ENCODE measurements at places on chromosomes 13 and 19.
A peak's percentile ranks its signal among the peaks of the same experiment; 100 is the strongest.

DNA sequence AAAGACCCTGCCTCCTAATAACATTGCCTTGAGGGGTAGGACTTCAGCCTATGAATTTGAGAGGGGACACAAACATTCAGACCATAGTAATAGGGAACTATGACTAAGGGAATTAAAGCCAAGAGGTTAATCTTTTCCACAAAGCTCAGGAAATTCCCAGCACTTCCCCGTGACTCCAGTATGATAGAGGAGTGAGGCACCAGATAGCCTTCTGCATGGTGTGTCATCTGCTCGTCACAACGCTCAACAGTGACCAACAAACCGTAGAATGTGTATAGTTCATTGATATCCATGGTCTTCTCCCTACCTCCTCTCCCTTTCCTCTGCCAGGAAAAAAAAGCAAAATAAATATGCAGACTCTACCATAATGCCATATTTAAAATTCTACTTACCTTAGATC is 64.4 kb downstream of the B3GLCT start:
- no peak for DNase-seq

DNA sequence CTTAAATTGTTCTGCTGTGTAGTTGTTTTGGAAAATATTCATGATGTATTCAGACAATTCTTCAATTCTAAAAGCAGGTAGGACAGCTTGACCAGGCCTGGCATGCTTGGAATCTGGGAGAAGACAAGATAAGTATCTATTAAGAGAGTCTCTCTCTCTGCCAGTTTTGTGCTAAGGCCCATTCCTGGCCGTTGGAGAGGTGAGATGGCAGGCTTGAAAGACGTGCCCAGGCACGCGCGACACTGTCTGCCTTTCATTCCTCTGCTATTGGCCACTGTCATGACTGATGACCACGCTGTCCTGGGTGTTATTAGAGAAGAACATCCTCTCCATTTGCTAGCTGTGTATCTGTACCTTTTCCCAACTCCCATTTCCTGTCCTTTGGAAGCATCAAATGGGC is 90.3 kb downstream of the LHFPL6 start:
- DNase-seq: no peak

DNA sequence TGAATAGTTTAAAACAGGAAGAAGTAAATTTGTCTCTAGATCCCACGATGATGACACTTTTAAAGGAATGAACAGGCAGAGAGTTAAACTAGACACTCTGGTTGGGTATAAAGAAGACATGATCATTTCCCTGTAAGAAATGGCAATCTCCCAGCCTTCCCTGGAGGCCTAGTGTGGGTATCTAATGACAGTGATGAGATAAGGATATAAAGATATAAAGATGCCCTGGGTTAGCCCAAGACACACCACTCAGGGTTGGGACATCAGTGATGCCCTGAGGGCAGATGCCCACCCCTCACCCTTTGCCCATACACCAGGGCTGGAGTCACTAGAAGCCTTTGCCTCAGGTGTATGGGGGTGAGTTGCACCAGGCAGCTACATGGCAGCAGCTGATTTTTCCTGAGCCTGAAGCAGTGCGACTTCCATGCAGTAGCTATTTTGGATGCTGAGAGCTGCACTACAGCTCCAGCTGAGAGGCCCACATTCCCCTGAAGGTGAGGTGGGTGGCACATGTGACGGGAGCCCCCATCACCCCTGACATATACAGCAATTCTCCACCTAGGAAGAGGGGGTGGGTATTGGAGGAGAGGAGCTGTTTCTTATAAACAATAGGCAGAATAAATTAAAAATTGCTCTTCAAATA is 177.5 kb downstream of the NDFIP2 start:
- no peak for DNase-seq

GRCh38 chr19:53594811-53595509 is 36.8 kb upstream of the DPRX start:
- DNase-seq: no peak

GRCh38 chr13:110443622-110444225 is 117.8 kb downstream of the RAB20 start:
- DNase-seq: peak; percentile 22

GRCh38 chr19:18541258-18541991 is 1.9 kb downstream of the FKBP8 start:
- no peak for DNase-seq

- DNase-seq: no peak
These were observed 29.0 kb upstream of the C13orf46 start for GRCh38 chr13:114002771-114003321.

- no peak for DNase-seq
These were observed 14.4 kb upstream of the CYP2A7 start for GRCh38 chr19:40896418-40896796.

- DNase-seq: no peak
These were observed 24.6 kb upstream of the CCDC124 start for GRCh38 chr19:17908244-17908643.

- no peak for DNase-seq
These were observed 171.9 kb downstream of the TBC1D4 start for GRCh38 chr13:75309981-75310580.

- DNase-seq: no peak
These were observed 1635.4 kb upstream of the SLC10A2 start for GRCh38 chr13:104701591-104701990.

DNA sequence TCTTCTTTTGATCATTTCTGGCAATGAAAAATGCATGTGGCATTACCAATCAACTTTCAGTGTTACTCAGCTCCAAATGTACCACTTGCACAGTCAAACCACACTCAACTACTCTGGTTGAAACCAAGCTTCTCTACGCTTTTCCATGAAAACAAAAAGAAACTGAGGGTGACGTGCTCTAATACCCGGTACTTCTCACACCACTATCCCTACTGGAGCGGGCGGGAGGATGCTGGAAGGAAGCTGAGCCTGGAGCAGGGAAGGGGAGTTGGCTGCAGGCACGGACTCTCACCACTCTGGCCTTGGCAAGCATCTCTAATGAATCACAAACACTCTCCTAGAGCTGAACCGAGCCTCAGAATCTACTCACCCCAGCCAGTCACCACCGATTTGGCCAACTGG is 48.2 kb downstream of the STK24 start:
- DNase-seq: no peak

DNA sequence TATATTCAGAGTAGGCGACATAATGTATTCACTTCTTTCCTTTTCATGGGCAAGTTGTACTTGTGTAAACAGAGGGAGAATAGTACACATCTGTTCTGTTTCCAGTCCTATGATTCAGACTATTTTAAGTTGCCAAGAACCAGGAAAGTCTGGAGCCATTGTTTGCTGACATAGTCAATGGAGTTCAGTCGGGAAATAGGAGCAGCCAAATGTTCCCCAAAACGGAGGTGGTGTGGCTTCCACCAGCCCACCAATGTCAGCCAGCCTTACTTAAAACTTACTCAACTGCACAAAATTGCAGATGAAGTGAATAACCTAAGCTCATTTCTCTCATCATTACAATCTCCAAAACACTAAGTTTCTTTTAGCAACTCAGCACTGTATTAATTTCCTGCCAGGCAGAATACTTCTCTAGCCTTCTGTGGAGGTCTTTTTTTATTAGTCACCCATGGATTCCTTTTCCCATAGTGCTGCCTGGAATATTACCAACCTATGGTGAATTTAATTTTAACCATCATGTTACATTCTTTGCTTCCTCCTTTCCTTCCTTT is 22.3 kb upstream of the CSNK1A1L start:
- DNase-seq: no peak

- no peak for DNase-seq
These were observed 64.7 kb upstream of the STARD13 start for GRCh38 chr13:33349986-33350826.

- peak; percentile 99 for DNase-seq
These were observed at the start of gene ZNF132 for GRCh38 chr19:58439576-58440554. ZNF132 (minus strand) TSS chr19:58440153; CDS start chr19:58439821, 332 bp downstream.

GRCh38 chr19:4409123-4409933 is 6.9 kb downstream of the CHAF1A start:
- no peak for DNase-seq

- DNase-seq: no peak
These were observed 104.5 kb upstream of the SOX1 start for GRCh38 chr13:111962431-111962891.

DNA sequence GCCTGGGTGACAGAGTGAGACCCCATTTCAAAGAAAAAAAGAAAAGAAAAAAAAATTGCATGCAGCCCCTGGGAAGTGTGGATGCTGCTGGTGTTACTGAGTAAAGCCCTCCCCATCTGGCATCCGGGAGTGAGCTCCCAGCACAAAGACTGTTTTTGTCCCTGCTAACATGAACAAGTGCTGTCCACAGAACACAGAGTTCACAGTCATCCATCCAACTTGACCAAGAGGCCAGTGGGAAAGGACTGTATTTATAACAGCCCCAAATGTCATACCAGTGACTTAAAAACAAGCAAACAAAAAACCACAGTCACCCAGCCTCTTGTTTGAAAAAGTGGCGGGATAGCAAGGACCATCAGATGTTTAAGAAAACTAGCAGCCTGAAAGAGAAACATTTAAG is 10.8 kb downstream of the FBXO17 start:
- DNase-seq: no peak

DNA sequence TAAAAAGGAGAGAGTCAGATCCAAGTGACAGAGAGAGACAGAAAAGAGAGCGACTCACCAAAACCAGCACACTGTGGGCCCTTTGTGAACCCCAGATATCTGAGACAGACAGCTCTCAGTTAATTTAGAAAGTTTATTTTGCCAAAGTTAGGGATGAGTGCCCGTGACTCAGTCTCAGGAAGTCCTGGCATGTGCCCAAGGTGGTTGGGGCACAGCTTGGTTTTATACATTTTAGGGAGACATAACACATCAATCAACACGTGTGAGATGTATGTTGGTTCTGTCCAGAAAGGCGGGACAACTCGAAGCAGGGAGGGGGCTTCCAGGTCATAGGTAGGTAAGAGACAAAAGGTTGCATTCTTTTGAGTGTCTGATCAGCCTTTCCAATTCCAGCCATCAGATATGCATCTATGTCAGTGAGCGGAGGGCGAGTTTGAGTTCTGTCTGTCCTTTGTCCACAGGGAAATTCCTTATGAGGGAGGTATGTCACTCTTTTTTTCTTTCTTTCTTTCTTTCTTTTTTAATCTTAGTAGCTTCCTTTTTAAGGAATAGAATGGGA is 37.2 kb upstream of the ATP11A start:
- no peak for DNase-seq

- no peak for DNase-seq
These were observed 1092.8 kb downstream of the PCDH9 start for GRCh38 chr13:66137384-66137783.

DNA sequence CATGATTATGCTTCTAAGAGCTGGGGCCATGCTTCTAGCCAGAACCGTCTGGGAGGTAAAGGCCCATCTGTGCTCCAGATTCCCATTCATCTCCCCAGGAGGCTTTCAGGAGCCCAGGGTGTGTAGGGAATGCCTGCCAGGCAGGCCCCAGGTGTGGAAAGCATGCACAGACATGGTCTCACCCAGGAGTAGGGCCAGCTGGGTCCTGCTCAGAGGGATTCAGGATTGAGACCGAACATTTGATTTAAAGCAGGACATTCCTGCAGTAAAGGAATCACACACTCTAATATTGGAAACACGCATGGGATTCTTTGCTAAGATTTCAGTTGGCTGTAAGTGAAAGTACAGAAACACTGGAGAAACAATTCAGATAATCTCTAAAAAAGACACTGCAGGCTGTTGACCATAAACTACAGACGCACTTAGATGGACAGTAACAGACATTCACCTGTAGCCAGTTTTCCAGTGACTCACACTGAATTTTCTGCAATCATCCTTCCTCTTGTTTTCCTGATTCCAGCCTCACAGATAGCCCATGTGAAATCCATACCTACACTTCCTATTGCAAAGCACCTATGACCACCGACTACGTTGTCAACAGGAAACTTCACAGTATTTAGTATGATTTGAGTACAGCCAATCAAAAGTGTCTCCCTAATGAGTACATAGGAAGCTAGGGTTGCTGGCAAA is 257.8 kb downstream of the TBC1D4 start:
- DNase-seq: no peak

GRCh38 chr19:38850436-38850975 is 720 bp upstream of the HNRNPL start:
- peak; percentile 100 for DNase-seq

GRCh38 chr19:788983-789700 is 8.1 kb upstream of the PTBP1 start:
- DNase-seq: no peak

DNA sequence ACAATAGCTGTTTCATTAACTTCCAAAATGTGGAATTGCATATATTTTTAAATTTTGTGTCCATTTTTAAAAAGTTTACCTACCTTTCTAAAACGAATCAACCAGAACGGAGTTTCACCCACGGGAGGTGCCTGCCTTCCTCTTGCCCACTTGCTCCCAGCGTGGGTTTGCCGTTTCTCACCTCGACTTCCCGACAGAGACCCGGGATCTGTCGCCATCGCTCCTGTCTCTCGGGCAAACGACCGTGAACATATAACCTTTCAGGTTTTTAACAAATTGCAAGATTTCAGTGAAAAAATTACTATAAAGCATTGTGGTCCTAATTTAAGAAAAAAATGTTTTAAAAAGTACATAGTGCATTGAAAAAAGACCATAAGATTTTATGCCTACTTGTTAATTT is 4.2 kb downstream of the TMEM255B start:
- no peak for DNase-seq

GRCh38 chr13:95301183-95301967 is at the start of gene ABCC4:
ABCC4 (minus strand) TSS chr13:95301451; CDS start chr13:95301314, 137 bp downstream.
- no peak for DNase-seq

DNA sequence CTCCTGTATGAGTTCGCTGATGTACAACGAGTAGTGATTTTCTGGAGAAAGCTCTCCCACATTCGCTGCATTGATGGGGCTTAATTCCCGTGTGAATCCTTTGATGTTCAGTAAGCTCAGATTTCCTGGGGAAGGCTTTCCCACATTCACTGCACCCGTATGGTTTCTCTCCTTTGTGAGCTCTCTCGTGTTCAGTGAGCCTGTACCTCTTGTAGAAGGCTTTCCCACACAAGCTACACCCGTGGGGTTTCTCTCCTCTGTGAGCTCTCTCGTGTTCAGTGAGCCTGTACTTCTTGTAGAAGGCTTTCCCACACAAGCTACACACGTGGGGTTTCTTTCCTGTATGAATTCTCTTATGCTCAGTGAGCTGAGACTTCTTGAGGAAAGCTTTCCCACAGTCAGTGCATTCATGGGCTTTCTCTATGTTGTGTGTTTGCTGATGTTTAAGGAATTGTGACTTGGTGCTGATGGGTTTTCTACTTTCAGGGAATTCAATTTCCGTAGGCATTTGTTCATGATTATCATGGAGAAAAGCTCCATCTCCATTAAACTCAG is 3.5 kb upstream of the ZNF577 start:
- DNase-seq: no peak

GRCh38 chr13:77033717-77034302 is 6.9 kb upstream of the FBXL3 start:
- DNase-seq: no peak

DNA sequence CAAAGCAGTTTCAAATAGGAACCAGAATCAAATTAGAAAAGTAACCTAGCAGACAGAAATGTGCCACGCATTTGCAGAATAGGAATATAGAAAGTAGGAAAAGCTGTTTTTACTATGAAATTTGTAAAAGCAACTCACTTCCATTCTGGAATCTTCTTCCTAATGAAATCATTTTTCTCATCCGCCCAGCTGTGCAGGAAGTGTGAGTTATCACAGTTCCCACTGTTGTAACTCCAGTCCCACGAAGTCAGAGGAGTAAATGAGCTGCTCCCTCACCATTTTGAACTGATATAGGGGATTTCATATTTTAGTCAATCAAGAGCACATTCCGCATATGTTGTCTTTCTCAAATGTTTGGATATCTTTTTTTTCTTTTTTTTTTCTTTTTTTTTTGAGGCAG is 230.8 kb downstream of the TBC1D4 start:
- DNase-seq: no peak

GRCh38 chr19:16369664-16370576 is 45.3 kb downstream of the KLF2 start:
- DNase-seq: no peak

Measured in GM12864 (cell line).